ENCODE measurements at places on chromosomes 6 and 20.

DNA sequence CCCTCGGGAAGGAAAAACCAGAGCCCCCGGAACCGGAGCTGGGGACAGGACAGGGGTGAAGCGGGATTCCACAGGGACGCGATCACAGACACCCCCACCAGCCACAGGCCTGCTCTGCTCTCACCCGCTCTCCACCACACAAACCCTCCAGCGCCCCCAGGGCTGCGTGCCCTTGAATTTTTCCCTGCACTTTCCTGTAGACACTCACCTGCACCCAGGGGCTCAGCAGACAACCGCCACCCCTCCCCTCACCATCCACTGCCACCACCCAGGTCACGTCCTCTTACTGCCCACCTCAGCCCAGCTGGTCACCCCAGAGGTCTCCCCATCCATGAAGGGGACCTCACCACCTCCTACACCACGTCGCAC is 631 bp downstream of the ULBP2 start:
- DNase-seq, result no peak

GRCh38 chr20:32541323-32542258 is 43.5 kb downstream of the NOL4L start:
- DNase-seq, result no peak

DNA sequence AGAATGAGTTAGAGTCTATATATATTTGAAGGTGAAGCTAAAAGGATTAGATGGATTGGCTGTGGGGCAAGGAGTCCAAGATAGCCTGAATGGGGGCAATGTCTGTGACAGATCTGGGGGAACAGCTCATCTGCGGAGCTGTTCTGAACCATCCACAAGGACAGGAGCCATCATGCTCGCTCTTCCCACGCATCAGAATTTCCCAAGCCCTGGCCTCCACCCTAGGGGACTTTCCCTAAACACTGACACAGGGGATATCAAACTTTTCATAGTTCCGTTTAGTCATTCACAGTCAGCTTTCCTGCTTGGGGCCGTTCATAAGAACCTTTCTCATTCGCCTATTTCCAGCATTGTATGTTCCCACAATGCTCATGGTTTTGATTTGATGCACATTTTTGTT is 37.6 kb upstream of the CCN6 start:
- no peak for DNase-seq

GRCh38 chr6:6885521-6886170 is 222.1 kb upstream of the RREB1 start:
- DNase-seq, result no peak

DNA sequence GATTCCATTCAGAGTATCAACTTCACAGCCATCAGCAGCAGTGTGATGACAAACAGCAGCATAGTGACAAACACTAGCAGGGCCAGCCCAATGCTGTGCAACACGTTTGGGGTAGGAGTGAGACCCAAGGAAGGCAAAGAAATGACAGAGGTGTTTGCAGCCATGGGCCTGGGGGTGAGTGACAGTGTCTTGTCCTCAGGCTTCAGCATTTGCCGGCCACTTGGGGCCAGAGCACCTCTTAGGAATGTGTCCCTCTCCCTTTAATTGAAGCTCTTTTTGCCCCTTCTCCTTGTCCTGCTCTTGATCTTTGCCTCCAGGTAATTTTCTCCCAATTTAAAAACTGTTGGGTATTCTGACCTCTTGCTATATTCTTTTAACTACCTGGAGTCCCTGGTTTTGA is 84.4 kb downstream of the HS3ST5 start:
- no peak for DNase-seq

GRCh38 chr20:2794866-2795447 is 5.5 kb downstream of the CPXM1 start:
- no peak for DNase-seq

DNA sequence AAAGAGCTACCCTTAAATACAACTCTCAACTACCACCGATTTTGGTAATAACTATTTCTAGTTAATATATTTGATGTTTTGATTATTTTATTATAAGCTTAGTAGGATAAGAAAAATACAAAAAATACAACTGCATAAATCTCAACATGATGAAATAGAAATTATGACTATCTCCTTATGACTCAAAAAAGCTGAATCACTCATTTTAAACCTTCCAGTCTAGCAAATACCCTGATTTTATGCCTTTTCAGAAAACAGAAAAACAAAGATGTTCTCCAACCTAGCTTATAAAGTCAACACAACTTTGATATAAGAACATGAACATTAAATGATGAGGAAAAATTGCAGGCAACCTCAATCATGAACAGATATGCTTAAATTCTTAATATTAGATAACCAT is 40.2 kb upstream of the DSE start:
- no peak for DNase-seq

GRCh38 chr6:104421650-104422049 is 438.1 kb downstream of the HACE1 start:
- no peak for DNase-seq

DNA sequence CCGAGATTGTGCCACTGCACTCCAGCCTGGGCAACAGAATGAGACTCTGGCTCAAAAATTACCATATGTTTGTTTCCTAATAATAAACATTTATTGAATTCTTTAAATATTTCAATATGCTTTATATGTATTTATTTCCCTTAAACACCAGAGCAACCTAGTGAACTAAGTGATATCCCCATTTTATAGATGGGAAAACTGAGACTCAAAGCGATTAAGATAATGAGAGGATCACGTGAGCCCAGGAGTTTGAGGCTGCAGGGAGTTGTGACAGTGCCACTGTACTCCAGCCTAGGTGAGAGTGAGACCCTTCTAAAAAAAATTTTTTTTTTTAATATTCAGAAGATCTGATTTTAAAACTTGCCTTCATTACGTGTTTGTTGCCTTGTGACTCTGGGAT is 19.4 kb upstream of the CARMIL1 start:
- DNase-seq, result no peak

- DNase-seq, result no peak
Observed at GRCh38 chr6:41736186-41736733, 852 bp upstream of the TFEB start.

DNA sequence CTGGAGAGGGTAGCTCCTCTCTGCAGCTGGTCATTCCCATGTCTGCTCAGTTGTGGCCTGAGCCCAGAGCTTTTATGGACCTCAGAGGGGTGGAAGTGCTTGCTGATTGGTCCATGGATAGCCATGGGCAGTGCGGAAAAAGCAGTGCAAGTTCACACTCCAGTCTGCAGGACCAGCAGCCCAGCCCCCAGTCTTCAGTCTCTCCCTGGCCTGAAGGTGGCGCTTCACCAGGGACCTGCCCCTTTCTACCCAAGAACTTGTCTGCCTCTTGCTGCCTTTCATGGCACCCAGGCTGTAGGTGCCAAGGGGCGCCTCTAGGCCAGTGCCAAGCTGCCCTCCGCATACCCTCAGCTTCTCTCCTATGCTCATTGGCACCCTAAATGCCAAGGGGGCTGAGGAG is 91.0 kb downstream of the TBXT start:
- no peak for DNase-seq

DNA sequence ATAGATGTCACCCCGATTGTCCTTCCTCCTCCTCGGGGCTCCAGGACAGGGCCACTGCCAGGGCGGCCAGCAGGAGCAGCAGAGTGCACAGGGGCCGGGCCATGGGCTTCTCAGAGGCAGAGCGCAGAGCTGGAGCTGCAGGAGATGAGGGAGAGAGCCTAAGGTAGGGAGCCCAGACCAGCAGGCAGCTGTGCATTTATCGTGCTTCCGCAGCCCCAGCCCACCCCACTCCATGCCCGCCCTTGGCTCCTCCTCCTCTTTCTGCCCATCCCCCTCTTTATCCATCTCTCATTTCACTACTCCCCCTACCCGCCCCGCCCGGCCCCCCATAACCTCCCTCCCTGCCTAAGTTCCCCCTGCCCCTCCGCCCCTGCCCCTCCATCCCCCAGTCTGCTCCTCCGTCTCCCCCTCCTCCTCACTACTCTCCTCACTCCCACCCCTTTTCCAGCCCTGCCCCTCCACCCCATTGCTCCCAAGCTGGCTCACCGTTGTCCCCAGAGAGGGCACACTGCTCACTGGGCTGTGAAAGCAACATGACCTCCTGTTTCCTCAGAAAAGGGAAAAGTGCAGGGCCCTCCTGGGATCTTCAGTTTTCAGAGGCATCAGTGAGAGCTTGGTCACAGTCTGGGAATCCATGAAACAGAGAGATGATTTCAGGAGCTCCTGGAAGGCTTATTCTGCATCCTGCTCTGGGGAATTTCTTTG is 25.5 kb upstream of the CST1 start:
- DNase-seq, result no peak

DNA sequence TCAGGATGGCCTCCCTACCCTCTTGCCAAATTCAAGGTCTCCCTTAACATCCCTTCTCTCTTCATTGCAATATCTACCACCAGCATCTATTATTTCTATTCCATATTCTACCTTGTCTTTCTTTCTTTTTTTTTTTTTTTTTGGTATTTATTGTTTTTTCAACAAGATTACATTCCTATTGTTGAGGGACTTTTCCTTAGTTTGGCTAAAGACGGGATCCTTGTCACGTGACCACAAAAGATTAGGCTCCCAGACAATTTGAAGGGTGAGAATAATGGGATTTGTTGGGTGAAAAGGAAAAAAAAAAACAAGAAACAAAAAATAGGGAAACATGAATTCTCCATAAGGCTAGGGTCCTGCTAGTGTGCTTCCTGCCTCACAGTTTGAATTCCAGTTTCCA is 124.3 kb upstream of the MCHR2 start:
- no peak for DNase-seq

DNA sequence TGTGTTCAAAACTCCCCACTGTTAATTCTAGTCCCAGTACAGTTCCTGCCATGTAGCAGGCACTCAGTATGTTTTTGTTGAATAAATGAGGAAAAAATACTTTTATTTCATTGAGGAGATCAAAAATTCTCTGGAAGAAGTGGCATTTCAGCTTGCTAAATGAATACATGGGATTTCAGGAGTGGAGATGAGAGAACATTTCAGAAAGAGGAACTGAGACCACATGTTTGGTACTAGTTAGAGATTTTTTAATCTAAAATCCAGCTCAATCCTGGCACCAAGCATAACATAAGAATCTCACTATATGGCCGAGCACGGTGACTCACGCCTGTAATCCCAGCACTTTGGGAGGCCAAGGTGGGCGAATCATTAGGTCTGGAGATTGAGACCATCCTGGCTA is 75.4 kb downstream of the BTBD9 start:
- DNase-seq, result no peak

DNA sequence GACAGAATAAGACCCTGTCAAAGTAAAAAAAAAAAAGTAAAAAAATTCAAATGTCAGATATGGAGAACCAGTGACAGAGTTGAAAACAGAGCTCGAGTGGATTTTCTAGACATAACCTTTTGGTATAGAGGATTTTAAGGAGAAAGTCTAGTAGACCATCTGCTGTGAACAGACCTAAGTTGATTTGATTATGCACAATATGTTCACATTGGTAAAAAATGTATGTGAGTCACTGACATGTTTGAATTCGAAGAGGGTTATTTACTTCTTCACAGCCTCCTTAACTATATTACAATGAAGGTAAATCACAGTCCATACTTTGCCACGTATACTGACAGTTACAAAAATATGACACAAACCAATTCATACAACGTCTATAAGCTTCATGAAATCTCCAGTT is 7.4 kb downstream of the TINAG start:
- no peak for DNase-seq

GRCh38 chr6:112298021-112298745 is 43.8 kb upstream of the LAMA4 start:
- no peak for DNase-seq

GRCh38 chr6:32947552-32948465 is 5.1 kb downstream of the HLA-DMA start:
- DNase-seq, result no peak

- DNase-seq, result no peak
Observed at GRCh38 chr6:2157441-2158127, 87.8 kb downstream of the GMDS start.

DNA sequence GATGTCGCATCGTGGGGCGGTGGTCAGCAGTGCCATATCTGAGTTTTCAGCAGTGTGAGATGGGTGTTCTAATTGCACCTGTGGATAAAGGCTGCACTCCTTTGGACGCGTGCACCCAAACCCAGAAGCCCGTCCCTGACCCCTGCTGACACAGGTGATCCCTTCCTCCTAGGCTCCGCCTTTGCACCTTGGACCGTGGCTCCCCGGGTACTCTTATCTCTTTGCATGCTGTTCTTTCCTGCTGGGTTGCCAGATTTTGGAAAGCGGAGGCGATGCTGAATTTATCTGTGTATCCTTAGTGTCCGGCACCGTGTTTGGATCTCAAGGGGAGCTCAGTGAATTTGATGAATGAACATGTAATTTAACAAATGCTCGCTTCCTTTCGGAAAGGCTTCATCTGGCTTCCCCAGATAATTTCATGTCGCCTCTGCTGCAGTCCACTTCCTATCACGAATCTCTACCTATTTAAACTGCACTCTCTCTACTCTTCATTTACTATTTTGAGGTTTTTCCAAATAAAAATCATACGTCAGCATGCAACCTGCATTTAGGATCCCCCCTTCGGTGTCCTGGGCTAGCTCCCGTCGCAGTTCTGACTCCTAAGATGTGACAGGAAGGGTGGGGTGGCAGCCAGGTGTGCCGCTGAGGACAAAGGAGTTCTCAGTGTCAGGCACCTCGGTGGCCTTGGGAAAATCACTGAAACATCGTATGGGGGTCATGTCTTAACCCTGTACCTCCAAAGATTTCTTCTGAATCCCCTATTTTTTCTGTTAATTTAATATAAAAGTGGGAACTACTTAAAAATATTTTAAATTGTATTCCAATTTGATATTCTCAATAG is 753 bp upstream of the PERP start:
- DNase-seq, result no peak

DNA sequence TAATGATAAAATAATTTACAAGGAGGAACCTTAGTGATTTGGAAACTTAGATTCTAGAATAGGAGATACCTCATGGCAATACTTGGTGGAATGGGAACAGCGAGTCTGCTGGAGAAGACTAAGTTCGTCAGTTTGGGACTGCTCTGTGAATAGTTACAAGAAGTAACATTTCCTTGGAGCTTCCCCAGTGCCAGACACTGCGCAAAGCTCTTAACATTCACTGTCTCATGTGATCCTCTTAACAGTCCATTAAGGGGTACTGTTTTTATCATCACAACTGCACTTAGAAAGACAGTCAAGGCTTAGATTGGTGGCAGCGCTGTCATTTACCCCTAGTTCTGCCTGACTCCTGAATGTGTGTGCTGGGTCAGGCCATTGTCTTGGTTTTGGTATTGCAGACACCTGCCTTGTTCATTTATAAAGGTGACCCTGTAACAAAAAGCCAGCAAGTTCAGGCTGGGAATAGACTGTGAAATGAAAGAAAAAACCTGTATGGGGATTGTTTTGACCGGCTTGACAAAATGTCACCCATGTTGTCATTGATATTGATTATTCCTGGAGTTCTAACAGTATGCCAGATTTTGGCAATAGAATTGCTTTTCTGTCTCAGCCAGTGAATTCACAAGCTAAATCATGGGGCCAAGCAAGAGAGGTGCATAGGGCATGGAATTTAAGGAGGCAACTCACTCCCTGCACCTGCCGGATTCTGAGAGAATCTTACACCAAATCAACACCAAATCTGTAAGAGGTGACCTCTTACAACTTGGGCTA is 118.4 kb downstream of the SASH1 start:
- DNase-seq, result no peak
